ENCODE measurements at places on chromosomes 1 and 21.

GRCh38 chr1:56973923-56974742 lies 8.3 kb upstream of the C8B start:
- no peak for DNase-seq

DNA sequence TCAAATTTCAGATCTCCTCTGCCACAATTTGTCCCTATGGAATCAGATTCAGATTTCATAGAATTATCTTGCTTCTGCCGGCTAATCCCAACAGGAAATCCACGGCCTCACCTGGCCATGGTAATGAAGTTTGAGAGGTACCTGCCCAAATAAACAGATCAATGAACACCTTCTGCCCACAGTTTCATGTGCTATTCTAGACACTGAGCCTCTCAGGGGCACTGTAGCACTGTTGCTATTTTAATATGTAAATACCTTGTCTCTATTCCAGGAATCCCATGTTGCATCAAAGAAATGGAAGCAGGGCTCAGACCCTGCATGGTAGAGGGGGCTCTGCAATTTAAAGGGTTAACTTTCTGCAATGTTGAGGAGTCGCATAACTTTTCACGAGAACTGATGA lies 593.1 kb downstream of the PTBP2 start:
- DNase-seq: no peak

GRCh38 chr1:227908359-227908758 lies 39.4 kb downstream of the WNT9A start:
- DNase-seq: no peak

- DNase-seq: no peak
Measured at GRCh38 chr1:59343576-59343840, 46.6 kb downstream of the FGGY start.

DNA sequence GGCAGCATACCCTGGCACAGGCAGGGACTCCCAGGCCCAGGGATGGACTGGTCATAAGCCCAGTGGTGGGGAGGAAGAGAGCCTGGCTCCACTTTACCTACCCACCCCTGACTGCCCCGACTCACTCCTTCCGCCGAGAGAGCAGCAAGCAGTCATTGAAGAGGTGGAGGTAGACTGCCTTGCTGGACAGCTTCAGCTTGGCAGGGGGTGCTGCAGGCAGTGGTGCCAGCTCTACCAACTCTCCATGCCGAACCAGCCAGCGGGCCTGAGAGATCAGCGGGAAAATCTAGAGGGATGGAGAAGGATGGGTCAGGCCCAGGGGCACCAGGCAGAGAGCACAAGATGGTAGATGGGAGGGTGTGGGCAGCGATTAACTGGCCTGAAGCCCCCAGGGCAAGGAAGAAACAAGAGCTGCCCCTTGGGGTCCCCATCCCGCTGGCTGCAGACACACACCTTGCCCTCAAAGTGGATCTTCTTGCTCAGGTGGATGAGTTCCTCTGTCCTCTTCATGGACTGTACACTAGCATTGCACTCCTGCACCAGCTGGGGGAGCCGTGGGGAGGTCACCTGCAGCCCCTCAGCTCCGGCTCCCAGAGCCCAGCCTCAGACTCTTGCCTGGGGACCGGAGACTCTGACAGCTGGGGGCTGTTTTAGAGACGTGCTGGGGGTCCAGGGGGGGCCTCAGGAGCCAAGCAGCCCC lies 7.7 kb downstream of the ARHGEF19 start:
- DNase-seq: peak; percentile 55

- no peak for DNase-seq
Measured at GRCh38 chr1:81298266-81298665, 502.5 kb upstream of the ADGRL2 start.

DNA sequence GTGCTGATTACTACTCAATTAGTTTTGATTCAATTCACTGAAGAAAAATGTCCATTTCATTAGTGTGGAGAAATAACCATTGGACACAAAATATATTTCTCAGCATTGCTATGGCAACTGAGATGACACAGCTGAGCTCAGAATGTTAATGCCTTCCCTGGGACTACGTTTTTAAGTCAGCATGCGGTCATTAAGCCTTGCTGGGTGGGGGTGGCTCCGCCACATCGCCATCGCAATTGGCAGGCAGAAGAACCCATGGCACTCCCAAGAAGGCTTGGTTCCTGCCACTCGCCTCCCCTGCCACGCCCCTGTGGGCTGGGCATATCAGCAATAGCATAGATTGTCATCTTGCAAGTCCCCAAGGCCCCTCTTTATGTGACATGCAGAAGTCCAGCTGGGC lies 256.7 kb upstream of the CAMK1G start:
- no peak for DNase-seq

DNA sequence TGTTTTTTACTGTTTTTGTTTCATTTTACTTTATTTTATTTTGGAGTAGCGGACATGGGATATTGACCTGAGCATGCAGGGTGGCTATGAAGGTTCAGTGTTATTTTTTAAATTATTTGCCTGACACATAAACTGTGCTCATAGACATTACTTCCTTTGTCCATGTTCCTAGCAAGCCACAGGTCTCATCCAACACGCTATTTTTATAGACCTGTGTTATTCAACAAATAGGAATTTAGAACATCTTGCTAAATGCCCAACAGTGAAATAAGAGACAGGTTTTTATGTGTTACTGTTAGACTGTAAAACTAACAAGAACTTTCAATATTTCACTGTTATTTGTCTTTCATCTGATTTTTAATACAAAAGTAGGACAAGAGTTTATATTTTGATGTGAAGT lies 756.4 kb downstream of the KCNT2 start:
- no peak for DNase-seq

DNA sequence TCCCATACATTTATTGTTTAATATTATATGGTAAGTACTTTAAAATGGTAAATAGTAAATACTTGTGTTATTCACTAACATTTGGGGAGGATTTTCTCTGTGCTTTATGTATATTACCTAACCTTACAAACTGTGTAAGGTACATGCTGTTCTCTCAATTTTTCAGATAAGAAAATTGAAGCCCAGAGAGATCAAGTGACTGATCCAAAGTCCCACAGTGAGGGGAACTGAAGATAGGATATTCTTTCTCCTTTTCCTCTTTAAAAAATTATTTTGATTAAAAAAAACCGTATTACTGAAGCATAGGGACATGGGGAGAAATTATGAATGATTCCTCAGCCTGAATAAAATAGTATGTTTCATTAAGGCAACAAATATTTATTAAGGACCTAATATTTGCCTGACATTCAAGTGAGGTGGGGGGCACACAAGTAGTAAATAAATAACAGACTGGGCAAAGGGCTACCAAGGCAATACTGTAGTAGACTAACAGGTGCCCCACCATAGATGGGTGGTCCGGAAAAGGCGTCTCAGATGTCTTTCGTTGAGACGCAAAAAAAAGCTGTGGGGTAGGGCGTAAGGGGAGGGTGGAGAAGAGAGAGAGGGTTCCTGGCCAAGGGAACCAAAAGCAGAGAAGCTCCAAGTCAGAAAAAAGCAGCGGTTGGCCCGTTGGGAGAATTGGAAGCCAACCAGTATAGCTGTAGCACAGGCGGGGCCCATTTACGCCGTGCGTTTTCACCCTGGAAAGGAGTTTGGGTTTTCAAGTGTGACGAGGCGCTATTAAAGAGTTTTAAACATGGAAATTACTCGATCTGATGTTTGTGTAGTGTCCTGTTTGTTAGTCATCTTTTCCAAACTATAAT lies 944 bp upstream of the AGO3 start:
- peak; percentile 26 for DNase-seq

DNA sequence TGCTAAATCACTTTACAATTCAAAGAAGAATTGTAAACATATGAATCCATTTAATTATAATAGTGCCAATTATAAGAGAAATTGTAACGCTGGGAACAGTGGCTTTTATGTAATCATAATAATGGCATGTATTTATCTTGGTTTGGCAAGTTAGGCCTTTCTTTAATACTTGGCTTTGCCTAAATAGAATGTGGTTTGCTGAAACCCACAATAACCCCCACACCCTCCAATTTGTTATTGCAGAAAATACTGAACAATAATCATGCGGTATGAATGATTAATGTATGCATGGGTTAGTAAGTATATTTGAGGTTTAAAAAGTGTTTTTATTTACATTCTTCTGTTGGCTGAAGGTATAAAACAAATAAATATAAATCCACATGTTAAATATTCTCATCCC lies 138.2 kb downstream of the NFIA start:
- no peak for DNase-seq

GRCh38 chr1:210407207-210407886 lies 78.6 kb downstream of the HHAT start:
- peak; percentile 83 for DNase-seq

DNA sequence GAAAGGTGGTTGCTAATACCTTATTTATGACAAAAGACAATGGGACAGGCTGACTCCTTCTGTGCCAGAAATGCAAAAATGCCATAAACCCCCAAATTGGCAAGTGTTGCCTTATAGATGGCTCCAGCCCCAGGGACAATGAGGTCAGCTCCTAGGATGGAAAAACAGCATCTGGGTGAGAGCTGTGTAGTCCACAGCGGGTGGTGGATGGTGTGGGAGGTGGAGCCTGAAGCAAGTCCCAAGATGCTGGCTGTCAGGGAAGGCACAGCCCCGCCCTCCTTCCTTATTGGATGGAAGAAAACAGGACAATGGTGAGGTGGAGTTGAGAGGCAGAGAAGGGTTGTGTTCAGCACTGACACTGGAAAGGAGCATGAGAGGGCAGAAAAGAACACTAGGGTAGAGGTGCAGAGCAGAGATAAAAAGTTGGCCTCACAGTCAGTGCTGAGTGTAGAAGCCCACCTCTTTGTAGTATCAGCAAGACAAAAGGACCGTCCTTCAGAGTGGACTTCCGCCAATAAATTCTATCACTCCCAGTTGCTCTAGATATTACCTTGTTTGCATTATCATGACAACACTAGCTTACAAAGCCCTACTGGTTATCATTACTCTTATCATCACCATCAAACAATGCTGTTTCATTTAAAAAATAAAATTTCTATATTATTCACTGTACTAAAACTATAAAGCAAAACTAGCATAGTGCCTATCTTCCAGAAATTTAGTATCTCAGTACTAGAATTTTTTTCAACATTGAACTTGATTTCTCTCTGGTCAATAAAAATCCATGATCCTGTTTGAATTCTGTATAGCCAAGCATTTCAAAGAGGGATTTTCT lies 3.7 kb upstream of the SDE2 start:
- peak; percentile 21 for DNase-seq

DNA sequence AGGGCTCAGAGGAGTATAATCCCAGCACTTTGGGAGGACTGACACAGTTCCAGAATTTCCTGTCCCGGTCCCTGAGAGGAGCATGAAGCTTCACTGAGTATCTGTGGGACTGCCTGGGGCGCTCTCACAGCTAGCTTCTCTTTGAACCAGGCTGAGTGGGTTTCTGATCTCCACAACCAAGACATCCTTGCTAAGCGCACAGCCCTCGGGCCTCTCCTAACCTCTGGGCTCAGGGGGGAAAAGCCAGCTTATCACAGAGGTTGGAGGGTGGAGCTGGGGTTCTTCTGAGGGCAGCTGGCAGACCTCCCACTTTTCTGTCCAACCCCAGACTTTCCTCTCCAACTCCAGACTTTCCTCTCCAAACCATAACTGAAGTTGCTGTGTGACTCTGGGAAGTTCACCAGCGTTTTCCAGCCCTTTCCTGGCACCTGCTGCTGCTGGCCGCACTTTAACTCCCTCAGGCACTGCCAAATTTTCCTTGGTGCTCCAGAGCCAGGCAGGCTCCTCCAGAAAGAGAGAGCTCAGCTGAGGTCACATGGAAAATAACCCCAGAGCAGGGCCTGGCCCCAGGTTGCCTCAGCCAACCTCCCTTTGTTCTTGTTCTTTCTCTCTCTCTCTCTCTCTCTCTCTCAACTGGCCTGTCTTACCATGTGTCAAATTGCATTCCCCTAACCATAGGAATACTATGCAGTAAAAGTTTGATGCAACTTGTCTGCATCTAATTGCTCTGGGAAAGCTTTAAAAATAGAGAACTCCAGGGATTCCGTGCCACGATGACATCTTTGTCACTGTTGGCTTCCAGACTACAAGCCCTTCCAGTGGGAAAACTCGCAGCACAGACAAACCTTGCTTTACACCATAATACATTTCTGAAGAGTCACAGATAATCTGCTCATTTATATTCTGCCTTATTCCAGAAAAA lies 49.5 kb downstream of the OLFML2B start:
- no peak for DNase-seq

DNA sequence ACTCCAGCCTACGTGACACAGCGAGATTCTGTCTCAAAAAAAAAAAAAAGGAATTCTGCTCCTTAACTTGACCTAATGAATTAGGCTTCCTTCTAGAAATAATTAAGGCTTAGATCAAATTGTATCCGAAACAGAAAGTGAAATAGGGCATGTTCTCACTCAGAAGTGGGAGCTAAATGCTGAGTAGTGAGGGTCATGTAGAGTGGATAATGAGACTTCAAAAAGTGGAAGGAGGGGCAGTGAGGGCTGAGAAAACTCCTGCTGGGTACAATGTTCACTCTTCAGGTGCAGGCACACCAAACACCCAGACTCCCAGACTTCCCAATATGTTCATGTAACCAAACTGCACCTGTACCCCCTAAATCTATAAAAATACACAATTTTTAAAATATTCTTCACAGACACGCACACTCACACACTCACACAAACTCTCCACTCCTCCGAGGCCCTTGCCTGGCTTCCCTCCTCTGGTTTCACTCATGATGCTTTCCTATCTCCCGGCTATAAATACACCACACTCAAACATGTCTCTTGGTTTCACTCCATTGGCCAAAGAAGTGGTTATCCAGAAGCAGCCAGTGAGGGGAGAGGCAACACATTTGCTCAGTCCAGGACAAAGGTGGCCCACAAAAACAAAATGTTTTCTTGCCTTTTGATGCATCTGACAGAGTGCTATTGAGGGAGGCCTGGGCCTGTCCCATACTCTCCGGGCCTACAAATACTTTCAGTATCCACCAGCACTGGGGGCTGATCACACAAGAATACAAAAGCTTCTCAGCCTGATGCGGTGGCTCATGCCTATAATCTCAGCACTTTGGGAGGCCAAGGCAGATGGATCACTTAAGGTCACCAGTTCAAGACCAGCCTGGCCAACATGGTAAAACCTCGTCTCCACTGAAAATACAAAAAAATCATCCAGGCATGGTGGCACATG lies 249.2 kb downstream of the TOMM20 start:
- DNase-seq: no peak

All from endothelial cell (in vitro differentiated cells).